ENCODE measurements at places on chromosomes 7 and 10. TPM values are rescaled to one million over a fixed set of nuclear protein-coding genes. Genes with fewer than 3 reads are reported as not detected.

GRCh38 chr10:75565286-75566251 lies 134.1 kb downstream of the LRMDA start:
- H3K36me3 ChIP-seq = no peaks in the 10 kb centered on the region
- H3K27ac ChIP-seq = no peak overlapping the region
- no peaks in the 10 kb centered on the region for H3K27me3 ChIP-seq
- no peaks in the 10 kb centered on the region for H3K4me1 ChIP-seq

DNA sequence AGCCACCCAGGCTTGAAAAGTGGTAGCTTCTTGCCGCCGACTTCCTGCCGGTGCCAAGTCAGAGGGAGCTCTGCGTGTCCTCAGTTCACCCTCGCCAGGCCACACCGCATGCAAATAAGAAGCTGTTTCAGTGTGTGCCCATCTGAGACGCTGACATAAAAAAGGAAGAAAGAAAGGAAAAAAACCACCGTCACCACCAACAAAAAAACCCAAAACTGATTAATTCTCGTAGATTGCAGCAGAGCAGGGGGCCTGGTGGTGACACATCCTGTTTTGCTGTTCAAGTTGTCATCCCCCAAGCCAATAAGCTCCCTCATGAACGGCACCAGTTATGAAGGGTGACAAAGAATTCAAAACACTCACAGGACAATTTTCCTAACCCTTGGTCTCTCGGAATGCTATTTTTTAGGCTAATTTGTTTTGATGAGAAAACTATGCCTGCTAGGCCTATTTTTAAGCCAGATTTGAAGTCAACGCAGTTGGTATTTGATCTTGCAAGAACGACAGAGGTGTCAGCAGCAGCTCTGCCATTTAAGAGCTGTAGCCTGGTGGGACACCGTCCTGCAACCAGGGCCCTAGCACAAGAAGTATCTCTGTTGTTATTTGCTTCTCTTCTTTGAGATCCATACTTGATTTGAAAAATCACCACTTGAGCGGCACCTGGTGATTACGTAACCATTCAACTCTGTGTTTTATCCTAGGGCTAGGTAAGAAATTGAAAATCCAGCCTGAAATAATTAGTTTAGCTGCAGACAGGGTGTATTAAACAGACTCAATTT lies 145.6 kb downstream of the PFKFB3 start:
- no peak overlapping the region for H3K27ac ChIP-seq
- no peaks in the 10 kb centered on the region for H3K4me1 ChIP-seq
- H3K36me3 ChIP-seq = no peaks in the 10 kb centered on the region
- no peak overlapping the region for H3K4me3 ChIP-seq

DNA sequence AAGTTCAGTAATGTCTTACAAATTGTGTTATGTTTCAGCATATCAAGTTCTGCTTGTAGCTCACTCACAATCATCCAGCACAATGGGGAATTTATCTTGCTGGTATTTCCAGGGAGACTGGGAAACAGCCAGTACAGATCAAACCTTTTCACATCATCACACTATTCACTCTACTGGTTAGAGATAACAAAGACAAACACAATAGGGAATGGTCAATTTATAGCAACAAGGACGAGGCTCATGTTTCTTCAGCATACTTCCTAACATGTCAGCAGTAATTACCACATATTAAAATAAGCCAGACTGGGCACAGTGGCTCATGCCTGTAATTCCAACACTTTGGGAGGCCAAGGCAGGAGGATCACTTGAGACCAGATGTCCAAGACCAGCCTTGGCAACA lies 38.3 kb downstream of the TOMM7 start:
- no peak for DNase-seq
- H3K36me3 ChIP-seq = no peaks in the 10 kb centered on the region
- H3K4me1 ChIP-seq = no peaks in the 10 kb centered on the region
- H3K27me3 ChIP-seq = no peaks in the 10 kb centered on the region
- no peak overlapping the region for H3K27ac ChIP-seq

DNA sequence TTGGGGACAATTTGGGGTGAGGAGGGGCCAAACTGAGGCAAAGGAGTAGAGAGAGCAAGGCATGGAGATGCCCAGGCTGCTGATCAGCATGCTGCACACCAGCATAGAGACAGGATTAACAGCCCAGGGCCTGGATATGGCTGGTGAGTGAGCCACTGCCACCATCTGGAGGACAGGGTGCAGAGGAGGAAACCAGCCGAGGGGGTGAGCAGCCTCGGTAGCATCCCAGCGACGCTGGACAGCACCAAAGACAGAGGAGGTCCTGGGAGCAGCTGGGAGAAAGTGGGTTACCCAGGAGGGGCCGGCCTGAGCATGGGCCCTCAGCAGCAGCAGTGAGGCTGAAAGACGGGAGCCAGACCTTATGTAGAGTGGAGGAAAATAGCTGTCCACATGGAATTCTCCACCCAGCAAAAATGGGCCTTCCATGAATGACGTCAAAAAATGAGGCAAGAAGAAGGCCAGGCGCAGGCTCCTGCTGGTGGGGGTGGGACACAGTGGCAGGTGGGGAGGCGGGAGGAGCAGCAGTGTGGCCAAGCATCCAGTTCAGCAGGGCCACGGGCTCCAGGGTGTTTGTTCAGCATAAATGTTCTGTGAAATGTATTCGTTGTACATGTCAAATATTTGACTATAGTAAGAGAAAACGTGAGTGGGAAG lies 16.7 kb downstream of the RET start:
- DNase-seq = no peak
- H3K4me1 ChIP-seq = no peaks in the 10 kb centered on the region
- no peak overlapping the region for H3K27ac ChIP-seq
- no peaks in the 10 kb centered on the region for H3K27me3 ChIP-seq
- H3K36me3 ChIP-seq = no peaks in the 10 kb centered on the region

DNA sequence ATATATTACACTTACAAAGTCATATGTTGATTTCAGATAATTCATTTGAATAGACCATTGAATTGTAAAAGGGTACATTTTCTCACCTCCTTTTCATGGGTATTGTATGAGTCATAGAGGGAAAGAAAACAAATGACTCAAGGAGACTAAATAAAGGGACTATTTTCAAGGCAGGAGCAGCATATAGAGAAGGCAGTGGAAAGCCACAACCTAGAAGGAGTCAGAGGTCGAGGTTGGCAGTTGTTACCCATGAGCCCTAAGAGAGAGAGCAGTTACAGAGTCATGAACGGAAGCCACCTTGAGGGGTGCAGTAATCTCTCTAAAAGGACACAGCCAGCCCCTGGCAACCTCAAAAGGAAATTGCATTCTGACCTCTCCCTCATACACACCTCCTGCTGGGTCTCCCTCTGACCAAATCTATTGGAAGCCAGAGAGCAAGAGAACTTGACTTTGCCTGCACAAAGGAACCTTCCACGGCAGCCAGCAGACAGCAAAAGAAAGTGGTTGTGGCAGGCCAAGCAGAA lies 137.9 kb downstream of the GRM8 start:
- no peaks in the 10 kb centered on the region for H3K4me1 ChIP-seq
- H3K4me3 ChIP-seq = no peak overlapping the region
- no peak for DNase-seq
- H3K27me3 ChIP-seq = no peaks in the 10 kb centered on the region
- no peaks in the 10 kb centered on the region for H3K36me3 ChIP-seq

GRCh38 chr7:100835903-100836811 lies 8.8 kb upstream of the EPHB4 start:
- peak overlapping the region; percentile 56 for H3K4me3 ChIP-seq
- H3K27ac ChIP-seq = peak overlapping the region; percentile 92
- H3K4me1 ChIP-seq = peaks cover 10% of the 10 kb centered on the region

DNA sequence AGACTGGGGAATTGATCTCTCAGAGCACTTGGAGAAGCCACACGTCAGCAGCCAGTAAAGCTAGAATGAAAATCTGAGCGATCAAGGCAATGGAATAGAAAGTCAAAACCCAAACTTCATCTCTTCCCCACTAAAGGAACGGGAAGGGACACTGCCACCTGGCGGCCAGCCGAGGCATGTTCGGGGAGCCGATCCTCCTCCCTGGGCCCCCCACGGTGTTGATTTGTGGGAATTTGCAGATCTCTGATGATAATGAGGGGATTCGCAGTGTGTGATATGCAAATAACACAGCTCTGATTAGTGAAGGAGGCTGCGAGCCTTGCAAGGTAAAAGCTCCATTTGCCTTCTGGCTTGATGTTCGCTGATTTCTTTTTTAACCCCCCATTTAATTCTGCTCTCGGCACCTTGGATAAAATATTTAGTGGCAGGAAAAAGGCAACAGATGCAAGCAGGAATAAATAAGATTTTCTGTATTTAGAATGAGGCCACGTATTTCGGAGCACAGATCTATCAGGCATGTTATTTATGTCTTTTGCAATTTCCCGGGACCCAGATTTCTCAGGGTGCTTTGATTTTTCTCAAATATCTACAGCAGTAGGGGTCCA lies 258.6 kb downstream of the PAXIP1 start:
- H3K36me3 ChIP-seq = no peaks in the 10 kb centered on the region
- H3K4me3 ChIP-seq = no peak overlapping the region
- peaks cover 4% of the 10 kb centered on the region for H3K4me1 ChIP-seq
- DNase-seq = peak; percentile 23
- H3K27me3 ChIP-seq = no peaks in the 10 kb centered on the region

GRCh38 chr10:5575482-5576153 lies 50.9 kb downstream of the CALML3 start:
- no peaks in the 10 kb centered on the region for H3K27me3 ChIP-seq
- H3K4me1 ChIP-seq = no peaks in the 10 kb centered on the region
- H3K4me3 ChIP-seq = no peak overlapping the region
- no peaks in the 10 kb centered on the region for H3K36me3 ChIP-seq

DNA sequence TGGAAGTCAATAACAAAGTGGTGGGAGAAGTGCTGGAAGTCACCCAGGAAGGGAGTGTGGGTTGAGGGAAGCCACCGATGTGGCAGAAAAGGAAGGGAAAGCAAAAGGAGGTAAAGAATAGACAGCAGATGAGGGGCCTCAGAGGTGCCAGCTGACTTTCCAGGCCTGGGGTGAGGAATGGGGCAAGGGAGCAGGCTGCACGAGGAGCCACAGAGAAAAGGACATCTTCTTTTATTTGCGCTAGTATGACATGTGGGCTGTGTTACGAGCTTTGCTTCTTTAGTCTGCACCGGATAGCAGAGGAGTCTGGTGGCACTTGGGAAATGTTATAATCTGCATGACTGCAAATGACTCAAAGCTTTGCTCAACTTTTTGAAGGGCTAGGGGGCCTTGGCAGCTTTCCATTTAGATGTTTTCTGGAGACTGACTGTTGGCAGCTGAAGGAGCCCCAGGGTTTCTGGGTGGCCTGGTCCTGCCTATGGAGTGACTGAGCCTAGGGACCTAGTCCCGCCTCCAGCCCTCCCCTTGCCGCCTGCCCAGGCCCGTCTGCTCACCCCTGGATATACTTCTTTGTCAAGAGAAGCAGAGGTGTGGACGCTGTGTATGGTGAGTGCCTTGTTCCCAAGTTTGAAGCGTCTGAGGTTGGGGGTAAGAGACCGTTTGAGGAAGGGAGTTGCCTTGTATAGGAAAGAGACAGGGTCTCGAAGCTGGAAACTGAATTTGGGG lies 5.1 kb downstream of the PRXL2A start:
- no peaks in the 10 kb centered on the region for H3K36me3 ChIP-seq
- H3K27me3 ChIP-seq = no peaks in the 10 kb centered on the region
- no peak for DNase-seq
- H3K4me3 ChIP-seq = no peak overlapping the region
- H3K4me1 ChIP-seq = peaks cover 9% of the 10 kb centered on the region

DNA sequence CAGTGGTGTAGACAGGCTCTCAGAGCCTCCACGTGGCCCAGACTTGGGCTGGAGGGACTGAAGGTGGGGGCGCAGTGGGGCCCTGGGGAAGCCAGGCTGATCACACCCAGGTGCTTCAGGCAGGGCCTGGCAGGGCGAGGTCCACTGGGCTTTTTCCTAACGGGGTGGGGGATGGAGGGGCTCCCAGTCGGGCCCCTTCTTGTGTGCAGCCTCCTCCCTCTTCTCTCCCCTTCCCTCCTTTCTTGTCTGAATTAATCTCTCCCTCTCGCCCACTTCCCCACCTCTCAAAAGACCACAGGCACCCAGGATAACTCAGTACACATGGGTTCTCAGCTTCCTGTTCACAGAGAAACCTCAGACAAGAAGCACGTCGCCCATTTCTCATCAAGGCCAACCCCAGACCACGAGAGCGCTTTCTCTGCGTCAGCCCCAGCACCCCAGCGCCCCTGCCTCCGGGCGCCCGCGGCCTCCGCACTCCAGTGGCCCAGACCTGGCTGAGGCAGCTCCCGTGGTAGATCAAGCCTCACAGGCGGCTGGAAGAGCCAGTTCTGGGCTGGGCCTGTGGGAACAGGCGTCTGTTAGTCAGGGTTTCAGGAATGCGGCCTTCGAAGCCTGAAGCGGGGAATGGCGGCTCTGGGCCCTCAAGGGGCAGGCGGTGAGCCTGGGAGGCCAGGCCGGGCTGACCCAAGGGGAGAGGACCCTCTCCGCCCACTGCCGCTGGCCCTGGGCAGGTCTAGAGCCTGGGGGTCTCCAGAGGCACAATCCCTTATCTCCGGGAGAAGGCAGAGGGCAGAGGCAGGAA lies 50.6 kb downstream of the PWWP2B start:
- DNase-seq = no peak
- peaks cover 25% of the 10 kb centered on the region for H3K4me1 ChIP-seq
- H3K36me3 ChIP-seq = no peaks in the 10 kb centered on the region
- no peaks in the 10 kb centered on the region for H3K27me3 ChIP-seq
- no peak overlapping the region for H3K27ac ChIP-seq

DNA sequence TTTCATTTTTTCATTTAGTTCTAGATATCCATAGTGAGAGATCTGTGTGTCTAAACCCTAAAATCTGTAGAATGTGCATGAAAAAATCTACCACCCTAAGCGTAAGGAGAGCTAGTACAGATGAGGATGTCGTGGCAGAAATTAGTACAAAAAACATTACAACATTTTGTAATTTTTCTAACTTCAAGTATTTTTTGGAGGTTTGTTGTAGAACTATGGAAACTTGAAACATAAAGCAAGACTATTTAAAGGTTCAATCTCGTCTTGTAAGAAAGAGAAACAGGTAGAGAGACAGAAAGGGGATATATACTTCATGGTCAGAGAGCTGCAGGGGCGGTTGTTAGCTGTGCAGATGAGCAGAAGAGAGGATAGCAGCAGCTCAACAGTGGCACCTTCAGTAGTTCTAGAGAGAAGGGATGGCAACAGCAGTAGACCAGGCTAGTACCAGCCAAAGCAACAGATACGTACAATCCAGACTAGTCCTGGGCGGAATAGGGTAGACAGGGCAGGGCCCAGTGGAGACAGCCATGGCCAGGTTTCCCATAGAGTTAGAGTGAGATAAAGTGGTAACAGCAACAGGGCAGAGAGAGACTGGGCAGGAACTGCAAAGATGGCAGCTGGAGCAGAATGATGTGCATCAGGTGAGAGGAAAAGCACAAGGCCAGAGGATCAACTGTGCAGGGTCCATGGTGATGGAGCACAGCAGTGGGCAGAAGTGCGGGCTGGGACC lies 145.2 kb downstream of the FRMD4A start:
- H3K27me3 ChIP-seq = no peaks in the 10 kb centered on the region
- DNase-seq = peak; percentile 80
- H3K36me3 ChIP-seq = no peaks in the 10 kb centered on the region
- peaks cover 6% of the 10 kb centered on the region for H3K4me1 ChIP-seq
- H3K27ac ChIP-seq = peak overlapping the region; percentile 81

- H3K4me1 ChIP-seq = no peaks in the 10 kb centered on the region
- no peak overlapping the region for H3K27ac ChIP-seq
- DNase-seq = no peak
- H3K36me3 ChIP-seq = no peaks in the 10 kb centered on the region
These were observed 50.8 kb upstream of the PPP1R9A start for GRCh38 chr7:94856643-94857042.

GRCh38 chr7:85215098-85215497 lies 28.2 kb upstream of the SEMA3D start:
- no peaks in the 10 kb centered on the region for H3K36me3 ChIP-seq
- DNase-seq = no peak
- no peaks in the 10 kb centered on the region for H3K27me3 ChIP-seq
- no peak overlapping the region for H3K4me3 ChIP-seq
- H3K27ac ChIP-seq = no peak overlapping the region

The SFTPA2 gene
- not detected for total RNA-seq

The ASCC1 gene
- total RNA-seq = 30.2 TPM

The FANK1 gene
- total RNA-seq = not detected

All from H1 (cell line).